Activated CD4-positive, alpha-beta T cell treated with anti-CD3 and anti-CD28 coated beads, Interleukin-2, Interleukin-6, amounts not matched to agents 100 ng/mL and 50 ng/mL, durations not matched to agents 16 hours and 8 hours (primary cell): ENCODE measurements at places on chromosomes 2 and 18.

DNA sequence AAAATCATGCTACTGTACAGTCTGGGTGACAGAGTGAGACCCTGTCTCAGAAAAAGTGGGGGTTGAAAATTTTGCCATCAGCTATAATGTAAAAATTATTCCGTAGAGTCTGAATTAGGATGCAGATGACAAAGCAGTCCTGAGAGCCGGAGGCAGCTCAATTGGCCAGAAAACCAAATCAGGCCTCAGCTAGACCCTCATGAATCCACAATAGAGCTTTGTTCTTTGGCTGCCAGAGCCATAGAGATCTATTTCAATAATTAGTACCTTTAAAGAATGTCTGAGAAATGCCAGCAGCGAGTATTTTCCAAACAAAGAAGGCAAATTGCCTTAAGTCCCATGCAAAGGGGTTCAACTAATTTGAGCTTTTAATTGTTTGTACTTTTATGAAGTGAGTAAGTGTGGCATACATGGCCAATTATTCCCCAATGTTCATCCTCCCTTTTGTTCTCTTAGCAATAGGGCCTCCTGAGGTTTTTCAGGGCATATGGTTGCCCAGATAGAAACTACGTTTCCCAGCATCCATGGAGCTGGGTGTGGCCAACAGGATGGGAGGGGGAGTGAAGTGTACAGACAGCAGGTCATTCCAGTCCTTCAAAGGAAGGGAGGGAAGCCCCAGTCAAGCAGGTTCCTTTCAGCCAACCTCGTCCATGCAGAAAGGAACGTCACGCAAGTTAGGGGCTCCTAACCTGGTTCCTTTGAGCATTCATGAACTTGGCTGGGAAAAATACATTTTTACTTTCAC lies 211.3 kb upstream of the APCDD1 start:
- no peak for DNase-seq

- no peak for DNase-seq
Observed at GRCh38 chr18:30713299-30713698, 329.2 kb downstream of the DSC3 start.

GRCh38 chr18:51543658-51544155 lies 346.2 kb upstream of the MEX3C start:
- DNase-seq, result no peak

- no peak for DNase-seq
Observed at GRCh38 chr18:50704357-50704940, 115.4 kb downstream of the MRO start.

DNA sequence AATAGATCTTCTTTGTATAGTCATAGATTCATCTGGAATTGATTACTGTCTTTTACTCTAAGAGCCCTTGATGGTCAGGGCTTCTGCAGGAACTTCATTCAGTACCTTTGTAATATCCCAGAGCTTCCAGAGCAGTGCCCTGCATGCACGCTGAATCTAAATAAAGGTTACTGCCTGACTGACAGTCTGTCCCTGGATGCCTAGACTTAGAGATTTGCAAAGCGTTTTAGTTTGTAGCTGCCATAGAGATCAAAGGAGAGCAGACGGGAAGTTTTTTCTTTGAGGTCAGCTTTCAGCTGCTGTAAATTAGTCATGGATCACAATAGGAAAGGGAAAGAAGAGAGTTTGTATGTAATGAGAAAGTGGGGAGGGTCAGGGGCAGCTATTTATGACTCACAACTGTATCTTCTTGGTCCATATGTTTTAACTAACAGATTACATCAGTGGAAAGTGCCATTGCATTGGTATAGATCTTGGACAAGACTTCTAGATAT lies 45.2 kb upstream of the NYAP2 start:
- DNase-seq, result no peak

- no peak for DNase-seq
Observed at GRCh38 chr2:220318508-220318907, 691.1 kb downstream of the SLC4A3 start.

GRCh38 chr2:170695521-170696410 lies 19.4 kb upstream of the SP5 start:
- no peak for DNase-seq

- peak; percentile 16 for DNase-seq
Observed at GRCh38 chr2:123993728-123994323, 31.3 kb upstream of the CNTNAP5 start.

DNA sequence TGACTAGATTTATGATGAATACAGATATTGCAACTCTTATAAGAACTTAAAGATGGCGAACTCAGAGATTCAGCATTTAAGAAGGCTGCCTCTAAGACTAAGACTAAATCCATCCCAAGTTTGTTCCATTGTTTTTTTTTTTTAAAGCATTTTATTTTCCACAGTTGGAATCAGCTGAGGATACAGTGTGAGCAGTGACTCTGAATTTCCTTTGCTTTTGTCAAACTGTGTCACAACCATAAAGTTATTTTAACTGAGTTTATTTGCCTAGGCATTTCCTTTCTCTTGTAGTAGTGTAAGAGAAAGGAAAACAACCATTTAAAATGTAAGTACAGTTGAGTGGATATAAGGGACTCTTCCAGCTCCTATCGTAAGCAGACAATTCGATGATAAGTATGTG lies 63.9 kb downstream of the ZEB2 start:
- DNase-seq, result no peak

GRCh38 chr18:37362158-37362890 lies 203.3 kb downstream of the CELF4 start:
- DNase-seq, result no peak

DNA sequence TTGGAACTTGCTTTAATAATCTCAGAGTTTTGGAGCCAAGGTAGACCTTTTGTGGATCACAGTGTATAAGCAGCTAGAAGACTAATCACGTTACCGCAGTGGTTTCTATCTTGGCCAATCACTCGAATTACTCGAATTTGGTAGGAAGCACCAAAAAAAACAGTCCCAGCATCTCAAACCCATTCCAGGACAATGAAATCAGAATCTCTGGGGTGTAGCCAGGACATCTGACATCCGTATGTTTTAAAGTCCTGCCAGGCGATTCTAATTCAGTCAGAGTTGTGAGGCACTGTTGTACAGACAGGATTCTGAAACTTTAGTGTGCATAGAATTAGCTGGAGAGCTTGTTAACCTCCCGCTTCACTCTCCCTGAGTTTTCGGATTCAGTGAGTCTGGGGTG lies 30.8 kb downstream of the GRHL1 start:
- no peak for DNase-seq

- DNase-seq, result no peak
Observed at GRCh38 chr18:37309861-37310260, 255.7 kb downstream of the CELF4 start.

DNA sequence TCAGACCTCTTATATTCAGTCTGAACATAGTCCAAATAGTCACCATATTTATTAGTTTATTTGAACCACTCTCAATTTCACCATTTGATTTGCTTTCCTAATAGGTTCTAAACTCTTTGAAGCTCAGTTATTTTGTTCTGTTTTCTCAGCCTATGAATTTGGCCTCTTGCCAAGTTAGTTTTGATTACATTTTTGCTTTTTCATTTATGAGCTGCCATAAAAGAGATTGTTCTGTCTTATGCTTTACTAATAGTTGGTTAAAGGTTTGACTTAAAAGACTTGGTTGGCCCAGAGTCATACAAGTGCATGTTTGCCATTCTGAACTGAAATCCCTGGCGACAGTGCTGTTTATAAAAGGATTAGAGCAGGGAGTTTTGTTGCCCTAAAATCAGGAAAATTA lies 85.9 kb upstream of the RANBP2 start:
- DNase-seq, result no peak

GRCh38 chr18:6729247-6730091 lies at the start of gene ARHGAP28:
ARHGAP28 (plus strand) TSS chr18:6729716; CDS start chr18:6729822, 106 bp downstream.
- peak; percentile 39 for DNase-seq

- DNase-seq, result no peak
Observed at GRCh38 chr2:9811216-9811615, 32.1 kb upstream of the TAF1B start.

DNA sequence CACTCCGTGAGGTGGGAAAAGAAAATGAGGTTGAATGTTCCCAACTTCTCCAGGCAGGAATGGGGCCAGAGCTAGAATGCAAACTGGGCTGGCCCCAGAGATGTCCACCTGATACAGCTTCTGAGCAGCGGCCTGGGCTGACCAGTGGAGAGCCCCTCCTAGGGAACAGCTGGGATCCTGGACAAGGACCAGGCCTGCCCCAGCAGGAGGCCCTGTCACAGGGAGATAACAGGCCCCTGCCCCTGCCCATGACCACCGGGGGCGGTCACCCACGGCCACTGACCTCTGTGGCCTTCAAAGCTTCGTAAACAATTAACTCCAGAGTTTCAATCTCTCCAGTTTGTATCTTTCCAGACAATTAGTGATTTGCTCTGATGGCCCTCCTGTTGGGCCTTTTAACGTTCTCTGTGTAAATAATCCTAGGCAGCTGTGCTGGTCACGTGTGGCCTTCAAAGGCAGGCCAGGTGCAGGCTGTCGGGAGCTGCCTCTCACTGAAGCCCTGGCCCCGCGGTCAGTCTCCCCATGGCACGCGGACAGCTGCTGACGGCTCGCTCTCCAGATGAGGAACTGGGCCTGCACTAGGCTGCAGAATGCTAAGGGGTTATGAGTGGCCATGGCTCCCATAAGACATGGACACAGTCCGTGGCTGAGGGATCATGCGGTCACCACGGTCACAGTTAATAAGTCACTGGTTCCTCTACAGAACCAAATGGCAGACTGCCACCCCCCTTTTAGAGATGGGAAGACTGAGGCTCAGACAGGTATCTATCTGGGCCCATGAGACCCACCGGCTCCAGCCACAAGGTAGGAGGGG lies 9.2 kb downstream of the HS6ST1 start:
- DNase-seq, result no peak

GRCh38 chr2:157093666-157094065 lies 163.8 kb upstream of the GALNT5 start:
- DNase-seq, result no peak

DNA sequence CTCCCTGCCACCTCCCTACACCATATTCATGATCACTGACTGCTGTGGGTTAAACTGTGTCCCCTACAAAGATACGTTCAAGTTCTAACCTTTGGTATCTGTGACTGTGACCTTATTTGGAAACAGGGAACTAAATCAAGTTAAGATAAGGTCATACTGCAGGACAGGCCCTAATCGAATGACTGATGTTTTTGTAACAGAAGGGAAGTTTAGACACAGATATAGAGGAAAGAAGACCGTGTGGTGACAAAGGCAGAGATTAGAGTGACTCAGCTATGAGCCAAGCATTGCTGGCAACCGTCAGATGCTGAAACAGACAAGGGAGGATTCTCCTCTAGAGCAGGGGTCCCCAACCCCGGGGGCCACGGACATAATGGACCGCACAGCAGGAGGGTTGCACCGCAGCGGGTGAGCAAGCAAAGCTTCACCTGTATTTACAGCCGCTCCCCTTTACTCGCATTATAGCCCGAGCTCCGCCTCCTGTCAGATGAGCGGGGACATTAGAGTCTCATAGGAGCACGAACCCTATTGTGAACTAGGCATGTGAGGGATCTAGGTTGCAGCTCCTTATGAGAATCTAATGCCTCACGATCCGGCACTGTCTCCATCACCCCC lies 28.9 kb upstream of the RNF152 start:
- DNase-seq, result no peak

DNA sequence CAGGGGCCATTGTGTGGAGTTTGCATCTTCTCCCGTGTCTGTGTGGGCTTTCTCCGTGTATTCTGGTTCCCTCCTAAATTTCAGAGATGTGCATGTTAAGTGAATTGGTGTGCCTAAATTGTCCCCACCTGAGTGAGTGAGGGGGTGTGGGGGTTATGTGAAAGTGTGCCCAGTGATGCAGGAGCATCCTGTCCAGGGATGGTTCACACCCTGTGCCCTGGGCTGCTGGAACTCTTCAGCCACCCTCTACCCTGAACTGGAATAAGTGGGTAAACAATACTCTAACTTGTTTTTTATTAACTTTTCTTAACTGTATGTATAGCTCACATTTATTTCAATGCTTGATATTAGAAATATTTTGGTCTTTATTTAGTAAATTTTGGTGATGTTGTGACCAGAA lies 56.0 kb downstream of the UBE2E3 start:
- no peak for DNase-seq

- DNase-seq, result no peak
Observed at GRCh38 chr2:146532509-146533147, 1312.2 kb upstream of the ACVR2A start.

- DNase-seq, result no peak
Observed at GRCh38 chr2:88437010-88437409, 15.5 kb downstream of the FOXI3 start.

DNA sequence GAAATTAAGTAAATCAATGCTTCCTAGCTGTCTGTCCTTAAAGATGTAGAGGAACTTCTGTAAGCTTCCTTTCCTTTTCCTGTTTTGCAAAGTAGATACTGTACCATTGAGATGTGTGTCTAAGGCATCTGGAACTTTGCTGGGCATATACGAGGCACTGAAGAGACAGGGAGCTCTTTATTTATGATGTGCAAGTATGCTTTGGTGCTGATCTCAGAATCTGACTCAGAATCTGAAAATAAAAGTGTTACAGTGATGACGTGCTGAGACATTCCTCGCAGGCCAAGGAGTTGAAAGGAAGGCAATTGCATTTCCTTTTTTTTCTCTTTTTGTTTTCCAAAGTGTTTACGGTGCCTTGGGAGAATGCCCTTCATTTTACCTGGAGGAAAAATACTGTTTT lies 230.9 kb upstream of the RGPD4 start:
- DNase-seq, result no peak

- no peak for DNase-seq
Observed at GRCh38 chr2:240397924-240398645, 37.4 kb upstream of the GPC1 start.

- DNase-seq, result no peak
Observed at GRCh38 chr18:10953672-10954071, 195.7 kb downstream of the PIEZO2 start.

DNA sequence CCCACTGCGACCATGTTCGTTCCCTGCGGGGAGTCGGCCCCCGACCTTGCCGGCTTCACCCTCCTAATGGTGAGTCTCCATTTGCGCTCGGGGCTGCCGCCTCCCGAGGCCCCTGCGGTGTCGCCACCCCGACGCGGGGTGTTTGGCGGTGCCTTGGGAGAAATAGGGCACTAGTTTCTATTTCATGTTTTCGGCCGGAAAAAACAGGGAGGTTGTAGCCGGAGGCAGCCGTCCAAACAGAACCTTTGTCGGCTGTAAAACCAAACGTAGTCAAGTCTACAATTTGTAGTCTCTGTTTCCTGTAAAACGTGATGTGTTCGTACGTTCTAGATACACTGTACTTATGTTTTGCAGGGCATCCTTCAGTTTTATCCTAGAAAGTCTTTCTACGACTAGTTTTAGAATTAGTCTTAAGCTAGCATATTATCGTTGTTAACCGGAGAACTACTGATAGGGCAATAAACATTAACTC lies 290 bp downstream of the PSMG2 start:
- DNase-seq, result no peak

- DNase-seq, result peak; percentile 60
Observed at GRCh38 chr2:226791056-226791486, 8.5 kb downstream of the IRS1 start.

DNA sequence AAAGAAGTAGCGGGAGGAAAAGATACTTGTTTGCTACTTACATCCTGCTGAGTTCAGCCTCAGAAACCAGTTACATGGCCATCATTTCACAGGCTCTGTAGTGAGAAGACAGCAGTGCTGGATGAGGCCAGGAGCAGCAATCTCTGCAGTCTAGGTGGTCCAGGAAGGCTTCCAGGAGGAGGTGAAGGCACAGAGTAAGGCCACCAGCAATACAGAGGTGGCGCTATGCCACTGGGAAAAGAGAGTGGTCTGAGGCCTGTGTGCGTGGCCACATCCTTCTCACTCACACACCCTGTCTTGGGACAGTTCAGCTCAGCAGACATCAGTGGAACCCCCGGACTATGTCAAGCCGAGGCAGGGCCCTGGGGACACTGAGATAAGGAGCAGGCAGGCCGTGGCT lies 162.7 kb downstream of the KLHL29 start:
- DNase-seq, result no peak

GRCh38 chr2:233261819-233262555 lies 10.5 kb downstream of the ATG16L1 start:
- peak; percentile 36 for DNase-seq

- DNase-seq, result no peak
Observed at GRCh38 chr2:233418052-233418760, 63.9 kb downstream of the DGKD start.
